ENCODE measurements at places on chromosomes 3 and 15.

- DNase-seq: no peak
Measured at GRCh38 chr15:58074452-58074851, 8.9 kb upstream of the ALDH1A2 start.

GRCh38 chr3:49359623-49360022 is 1.5 kb upstream of the GPX1 start:
- peak; percentile 52 for DNase-seq

GRCh38 chr3:102193255-102193654 is 241.6 kb upstream of the ZPLD1 start:
- no peak for DNase-seq

- DNase-seq: no peak
Measured at GRCh38 chr3:14430053-14430452, 27.6 kb downstream of the SLC6A6 start.

GRCh38 chr3:184765730-184766074 is 46.3 kb upstream of the VPS8 start:
- no peak for DNase-seq

DNA sequence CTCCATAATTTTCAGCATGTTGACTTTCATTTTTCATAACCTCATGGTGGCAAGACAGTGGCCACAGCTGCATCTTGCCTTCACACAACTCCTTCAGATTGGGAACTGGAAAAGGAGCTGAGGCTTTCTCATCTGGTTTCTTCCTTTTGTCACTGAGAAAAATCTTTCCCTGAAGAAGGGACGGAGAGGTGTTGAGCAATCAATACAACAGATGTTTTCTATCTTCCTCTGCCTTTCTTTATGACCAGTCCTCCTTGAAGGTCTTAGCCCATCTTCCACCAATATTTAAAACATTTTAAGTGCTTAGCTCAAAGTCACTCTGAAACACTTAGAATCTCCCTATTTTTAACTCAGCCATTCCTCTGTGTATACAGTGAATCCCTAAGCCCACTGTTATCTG is 11.9 kb downstream of the ZNF660 start:
- DNase-seq: peak; percentile 60

DNA sequence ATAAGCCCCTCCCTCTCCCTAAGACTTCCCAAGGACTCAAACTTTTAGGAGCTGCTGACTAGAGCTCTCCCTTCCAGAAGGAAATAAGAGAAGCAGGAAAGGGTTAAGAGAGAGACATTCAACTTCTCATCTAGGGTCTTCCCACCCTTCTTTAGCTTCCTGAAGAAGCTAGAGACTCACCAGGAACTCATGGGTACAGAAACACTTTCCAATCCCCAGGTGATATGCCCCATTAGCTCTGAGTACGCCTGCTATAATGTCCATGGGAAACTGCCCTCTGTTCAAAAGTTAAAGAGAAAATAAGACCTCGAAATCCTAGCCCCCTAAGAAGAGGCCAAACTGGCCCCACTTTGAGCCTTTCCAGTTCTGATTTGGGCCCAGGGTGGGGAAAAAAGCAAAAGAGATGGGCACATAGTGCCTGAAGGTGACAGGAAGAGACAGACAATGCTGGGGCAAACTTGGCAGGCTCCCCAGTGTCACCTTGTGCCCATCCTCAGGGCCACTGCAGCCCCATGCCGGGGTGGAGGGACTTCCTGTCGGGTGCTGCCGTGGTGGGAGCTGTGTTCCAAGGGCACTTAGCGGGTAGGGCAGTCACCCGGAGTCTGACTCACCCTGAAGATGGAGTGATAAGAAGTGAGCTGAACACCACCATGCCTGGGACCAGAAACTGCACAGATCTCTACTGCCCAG is 29.5 kb downstream of the CCDC12 start:
- peak; percentile 83 for DNase-seq

- DNase-seq: no peak
Measured at GRCh38 chr3:141052201-141053069, 1.3 kb downstream of the SPSB4 start.

Data from mesenchymal stem cell (in vitro differentiated cells and primary cell).